ENCODE measurements at places on chromosomes 1 and 21.

DNA sequence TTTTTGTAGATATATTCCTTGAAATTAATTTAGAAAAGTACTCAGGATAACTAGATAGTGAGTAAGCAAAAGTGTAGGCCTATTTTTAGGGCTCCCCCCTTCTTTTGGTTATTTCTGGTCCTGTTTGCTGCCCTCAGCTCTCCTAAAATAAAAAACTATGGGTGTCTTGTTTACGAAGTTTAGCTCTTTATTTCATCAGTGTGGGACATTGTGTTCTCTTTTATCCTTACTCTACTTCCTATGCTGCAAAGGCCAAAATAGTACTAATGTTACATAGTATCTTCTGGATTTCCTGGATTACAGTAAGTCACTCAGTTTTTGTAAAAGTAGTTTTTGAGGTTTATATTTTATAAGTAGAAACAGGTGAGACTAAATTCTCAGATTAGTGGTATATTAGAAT is 15.4 kb downstream of the CEP350 start:
- DNase-seq = no peak

GRCh38 chr1:111214884-111215283 is 12.6 kb upstream of the CHI3L2 start:
- peak; percentile 39 for DNase-seq

GRCh38 chr1:109050228-109050995 is 8.5 kb upstream of the WDR47 start:
- DNase-seq = no peak

DNA sequence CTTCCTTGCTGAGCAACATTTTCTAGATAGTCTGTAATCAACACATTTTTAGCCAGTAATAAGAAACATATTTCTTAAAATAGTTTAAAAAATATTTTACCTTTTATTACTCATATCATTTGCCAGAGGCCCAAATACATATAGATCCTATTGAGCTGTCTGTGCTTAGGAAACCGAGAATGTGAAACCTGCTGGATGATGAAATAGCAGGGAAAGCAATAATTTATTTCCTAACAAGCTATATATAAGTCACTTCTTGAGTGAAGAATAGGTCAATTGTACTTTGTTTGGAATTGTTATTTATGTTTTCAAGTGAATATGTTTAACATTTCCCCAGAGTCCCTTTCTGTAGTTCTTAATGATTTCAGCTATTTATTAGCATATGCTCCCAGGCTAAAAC is 339.9 kb upstream of the TMPRSS15 start:
- no peak for DNase-seq

GRCh38 chr1:17405898-17406759 is 33.3 kb downstream of the RCC2 start:
- no peak for DNase-seq

DNA sequence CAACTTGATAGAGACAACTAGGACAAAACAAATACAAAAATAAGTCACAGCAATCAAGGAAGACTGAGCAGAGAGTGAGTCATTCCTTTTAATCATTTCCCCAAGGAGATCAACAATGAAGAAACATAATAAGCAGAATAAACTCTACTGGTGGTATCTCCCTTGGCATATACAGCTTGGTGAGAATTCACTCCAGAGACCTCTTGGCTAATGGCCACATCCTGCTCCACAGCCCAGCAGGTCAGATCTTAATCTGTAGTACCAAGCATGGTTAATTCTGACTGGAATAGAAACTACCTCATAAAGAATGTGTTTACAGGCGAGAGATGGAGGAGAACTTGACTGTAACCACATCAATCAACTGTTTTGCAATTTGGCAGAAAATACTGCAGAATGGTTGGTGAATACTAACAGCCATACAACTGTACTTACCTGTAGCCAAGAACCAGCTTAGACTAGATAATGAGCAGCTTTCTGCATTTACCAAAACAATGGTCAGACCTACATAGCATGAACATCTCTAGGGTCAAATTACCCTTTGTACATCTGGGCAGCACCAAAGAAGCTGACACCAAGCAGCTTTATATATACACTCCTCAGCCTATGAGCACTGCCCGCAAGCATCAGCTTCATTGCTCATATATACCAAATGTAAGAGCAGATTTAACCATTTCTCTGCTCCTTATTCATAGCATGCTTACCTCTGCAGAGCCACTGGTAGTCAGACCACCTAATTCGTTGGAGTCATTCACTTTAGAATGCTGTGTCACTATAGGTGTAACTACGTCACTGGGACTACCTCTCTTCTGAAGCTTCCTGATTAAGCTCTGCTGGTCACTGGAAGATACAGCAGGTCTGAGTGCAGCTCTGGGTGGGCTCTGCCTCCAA is 51.0 kb downstream of the KIAA0319L start:
- DNase-seq = no peak

DNA sequence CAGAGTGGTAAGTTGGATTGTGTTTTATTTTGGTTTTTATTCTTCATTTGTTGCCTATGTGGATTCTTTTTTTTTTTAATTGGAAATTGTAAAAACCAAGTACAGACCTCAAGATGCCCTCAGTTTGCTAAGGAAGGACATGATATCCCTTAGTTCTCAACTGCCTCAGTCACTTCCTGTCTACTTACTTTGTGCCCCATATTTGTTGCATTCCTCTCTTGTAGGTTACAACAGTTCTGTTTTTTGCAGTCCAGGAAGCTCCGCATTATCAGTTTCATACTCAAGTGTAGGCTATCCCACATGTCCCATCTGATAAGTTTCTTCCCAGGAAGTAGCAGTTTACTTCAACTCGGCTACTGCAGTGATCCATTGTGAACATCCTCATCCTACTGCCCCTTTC is 82.0 kb downstream of the RPAP2 start:
- DNase-seq = no peak

DNA sequence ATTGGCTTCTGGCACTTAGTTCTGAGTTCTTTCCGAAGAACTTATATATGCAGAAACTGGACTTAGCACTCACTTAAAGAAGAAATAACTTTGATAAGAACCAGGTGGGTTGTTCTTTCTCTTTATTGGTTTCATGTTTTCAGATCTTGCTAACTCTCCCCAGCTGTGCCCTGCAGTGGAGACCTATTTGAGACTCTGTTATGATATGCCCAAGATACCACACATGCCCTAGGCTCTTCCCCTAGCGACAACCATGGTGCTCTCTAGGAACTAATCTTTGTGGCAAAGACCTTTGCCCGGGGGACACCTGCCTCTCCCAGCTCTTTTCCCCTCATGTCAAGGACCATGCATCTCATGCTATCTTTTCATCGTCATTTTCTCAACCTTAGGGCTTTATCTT is 128.8 kb downstream of the PBX1 start:
- DNase-seq = no peak

DNA sequence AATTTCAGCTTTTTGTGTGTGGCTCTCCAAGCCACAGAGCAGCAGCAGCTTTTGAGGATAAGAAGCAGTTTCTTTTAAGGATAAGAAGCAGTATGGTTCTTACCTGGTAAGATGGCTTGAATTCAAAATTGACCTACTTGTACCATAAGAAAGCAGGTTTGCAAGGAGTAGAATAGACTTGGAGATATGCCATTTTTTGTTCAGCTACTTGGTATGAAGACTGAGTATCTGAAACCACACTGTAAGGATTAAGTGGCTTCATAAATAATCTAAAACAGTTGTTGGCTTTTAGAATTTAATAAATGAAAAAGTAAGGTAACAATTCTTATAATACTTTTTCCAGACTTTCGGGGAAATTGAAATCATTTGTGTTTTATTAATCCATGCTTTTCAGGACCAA is 74.2 kb downstream of the ATF6 start:
- no peak for DNase-seq

- no peak for DNase-seq
These were observed 187.5 kb downstream of the HHAT start for GRCh38 chr1:210516092-210516656.

DNA sequence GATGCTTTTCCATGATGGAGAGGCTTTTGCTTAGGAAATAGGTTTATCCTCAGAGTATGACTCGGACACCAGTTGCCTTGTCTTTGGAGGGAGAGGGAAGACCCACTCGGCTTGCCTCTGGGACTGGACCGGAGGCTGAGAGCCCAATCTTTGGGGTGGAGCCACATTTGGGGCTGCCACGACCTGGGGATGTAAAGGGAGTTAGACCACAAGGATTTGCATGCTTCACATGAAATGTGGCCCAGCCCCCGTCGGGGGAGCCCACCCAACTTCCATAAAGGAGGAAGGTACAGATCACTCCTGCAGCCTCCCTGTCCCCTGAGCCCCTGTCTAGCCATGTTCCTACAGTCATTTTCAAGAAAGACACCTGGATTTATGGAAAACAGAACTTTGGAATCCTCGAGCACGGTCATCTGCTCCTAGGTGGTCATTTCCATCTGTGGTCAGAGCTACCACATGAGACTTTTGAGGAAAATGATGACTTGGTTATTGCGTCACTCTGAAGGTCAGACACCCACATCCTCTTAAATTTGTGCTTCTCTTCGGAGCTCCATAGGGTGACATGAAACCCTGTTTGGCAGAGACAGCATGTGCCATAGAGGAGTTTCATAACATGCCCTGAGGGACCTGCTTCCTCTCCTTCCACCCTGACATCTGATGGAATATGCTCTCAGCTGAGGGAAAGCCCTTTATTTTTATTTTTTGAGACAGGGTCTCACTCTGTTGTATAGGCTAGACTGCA is 99.4 kb upstream of the SLC45A1 start:
- DNase-seq = no peak

GRCh38 chr1:10615332-10615731 is 140.6 kb downstream of the PEX14 start:
- DNase-seq = no peak

GRCh38 chr1:172727956-172728603 is 69.2 kb downstream of the FASLG start:
- DNase-seq = no peak

- no peak for DNase-seq
These were observed 46.7 kb downstream of the KIFAP3 start for GRCh38 chr1:170027760-170028159.
